ENCODE measurements at places on chromosomes 6 and 20.

DNA sequence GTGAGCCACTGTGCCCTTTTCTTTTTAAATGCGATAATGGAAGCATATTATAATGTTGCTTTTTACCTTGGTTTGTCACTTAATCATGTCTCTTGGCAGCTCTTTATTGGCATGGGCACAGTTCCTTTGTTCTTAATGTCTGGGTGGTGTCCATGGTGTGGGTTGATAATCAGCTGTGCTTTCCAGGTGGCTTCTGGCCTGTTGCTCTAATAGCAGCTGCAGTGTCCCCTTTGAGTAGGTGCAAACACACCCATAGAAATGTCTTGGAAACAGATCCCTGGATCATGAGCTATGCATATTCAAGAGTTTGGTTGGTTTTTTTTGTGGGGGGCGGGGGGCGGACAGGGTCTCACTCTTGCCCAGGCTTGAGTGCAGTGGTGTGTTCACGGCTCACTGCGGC lies 29.9 kb downstream of the EFCAB8 start:
- DNase-seq: no peak

- DNase-seq: no peak
These were observed 109.0 kb downstream of the DTNBP1 start for GRCh38 chr6:15553736-15554294.

- no peak for DNase-seq
These were observed 3.6 kb upstream of the SLC12A5 start for GRCh38 chr20:46025376-46025783.

DNA sequence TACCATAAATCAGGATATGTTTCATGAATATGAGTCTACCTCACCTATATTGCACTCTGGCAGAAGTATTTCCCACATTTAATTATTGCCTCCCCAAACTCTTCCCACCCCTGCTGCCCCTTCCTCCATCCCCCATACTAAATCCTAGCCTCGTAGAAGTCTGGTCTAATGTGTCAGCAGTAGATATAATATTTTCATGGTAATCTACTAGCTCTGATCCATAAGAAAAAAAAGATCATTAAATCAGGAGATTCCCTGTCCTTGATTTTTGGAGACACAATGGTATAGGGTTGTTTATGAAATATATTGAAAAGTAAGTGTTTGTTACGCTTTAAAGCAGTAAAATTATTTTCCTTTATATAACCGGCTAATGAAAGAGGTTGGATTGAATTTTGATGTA lies 6.4 kb downstream of the EDN1 start:
- DNase-seq: no peak

DNA sequence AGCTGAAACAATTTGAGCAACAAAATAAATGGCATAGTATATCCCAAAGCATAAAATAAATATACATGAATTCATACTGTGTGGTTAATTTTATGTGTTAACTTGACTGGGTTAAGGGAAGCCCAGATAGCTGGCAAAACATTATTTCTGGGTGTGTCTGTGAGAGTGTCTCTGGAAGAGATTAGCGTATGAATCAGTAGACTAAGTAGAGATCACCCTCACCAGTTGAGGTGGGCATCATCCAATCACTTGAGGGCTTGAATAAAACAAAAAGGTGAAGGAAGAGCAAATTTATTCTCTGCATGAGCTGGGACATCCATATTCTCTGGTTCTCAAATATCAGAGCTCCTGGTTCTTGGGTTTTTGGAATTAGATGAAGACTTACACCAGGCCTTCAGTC lies 17.9 kb downstream of the SLC22A16 start:
- DNase-seq: no peak

DNA sequence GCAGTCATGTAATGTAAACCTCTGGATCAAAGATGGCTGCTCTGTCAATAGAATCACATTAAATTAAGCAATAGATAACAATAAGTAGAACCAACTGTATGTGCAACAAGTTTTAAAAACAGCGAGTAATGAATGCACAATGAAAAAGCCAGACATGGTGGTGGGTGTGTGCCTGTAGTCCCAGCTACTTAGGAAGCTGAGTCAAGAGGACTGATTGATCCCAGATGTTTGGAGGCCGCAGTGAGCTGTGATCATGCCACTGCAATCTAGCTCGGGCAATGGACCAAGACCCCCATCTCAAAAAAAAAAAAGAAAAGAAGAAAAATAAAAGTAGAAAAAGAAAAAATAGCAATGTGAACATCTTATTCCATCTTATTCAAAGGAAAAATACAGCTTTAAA lies 558.7 kb upstream of the MMS22L start:
- DNase-seq: no peak

- no peak for DNase-seq
These were observed 47.6 kb downstream of the MDGA1 start for GRCh38 chr6:37650071-37650481.

DNA sequence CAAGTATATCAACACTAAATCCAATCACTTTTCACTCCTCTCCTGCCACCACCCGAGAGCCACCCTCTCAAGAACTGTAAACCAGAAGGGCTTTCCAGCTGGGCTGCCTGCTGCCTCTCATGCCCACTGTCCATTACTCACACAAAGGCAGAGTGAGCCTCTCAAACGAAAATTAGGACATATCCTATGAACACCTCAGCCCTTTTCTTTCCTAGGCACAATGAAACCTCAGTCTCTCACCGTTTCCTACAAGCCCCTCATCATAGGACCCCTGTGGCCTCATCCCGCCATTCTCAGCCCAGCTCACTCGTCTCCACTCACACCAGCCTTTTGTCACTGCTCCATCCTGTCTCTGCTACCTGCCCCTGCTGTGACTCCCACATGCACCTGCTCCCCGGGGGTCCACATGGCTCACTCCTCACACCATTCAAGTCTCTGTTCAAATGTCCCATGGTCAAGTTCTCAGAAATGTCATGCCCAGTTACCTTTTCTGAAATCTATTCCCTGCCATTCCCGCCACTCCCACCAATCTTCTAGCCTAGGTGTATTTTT lies 7.4 kb downstream of the HLA-F start:
- DNase-seq: no peak

DNA sequence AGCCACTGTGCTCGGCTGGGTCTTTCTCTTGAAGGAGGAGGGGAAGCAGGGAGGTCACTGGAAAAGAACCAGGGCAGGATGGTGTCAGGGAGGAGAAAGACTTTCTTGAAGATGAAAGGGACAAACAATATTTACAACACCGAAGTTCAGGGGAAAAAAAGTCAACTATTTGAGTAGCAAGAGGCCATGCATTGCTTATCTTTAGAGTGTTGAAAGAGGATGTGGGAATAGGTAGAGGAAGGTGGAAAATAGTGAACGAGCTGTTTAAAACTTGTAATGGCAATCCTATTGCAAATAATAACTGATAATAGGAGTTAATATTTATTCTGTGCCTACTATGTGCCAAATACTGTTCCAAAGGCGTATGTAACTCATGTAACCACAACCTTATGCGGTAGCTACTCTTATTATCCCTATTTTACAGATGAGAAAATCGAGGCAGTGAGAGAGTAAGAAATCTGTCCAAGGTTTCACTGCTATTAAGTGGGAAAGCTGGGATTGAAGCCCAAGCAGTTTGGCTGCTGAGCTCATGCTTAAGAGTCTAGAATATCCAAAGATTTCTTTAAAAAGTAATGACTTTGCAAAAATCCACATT lies 12.7 kb upstream of the MLIP start:
- no peak for DNase-seq

GRCh38 chr6:135073756-135074393 lies 19.3 kb upstream of the HBS1L start:
- DNase-seq: no peak

DNA sequence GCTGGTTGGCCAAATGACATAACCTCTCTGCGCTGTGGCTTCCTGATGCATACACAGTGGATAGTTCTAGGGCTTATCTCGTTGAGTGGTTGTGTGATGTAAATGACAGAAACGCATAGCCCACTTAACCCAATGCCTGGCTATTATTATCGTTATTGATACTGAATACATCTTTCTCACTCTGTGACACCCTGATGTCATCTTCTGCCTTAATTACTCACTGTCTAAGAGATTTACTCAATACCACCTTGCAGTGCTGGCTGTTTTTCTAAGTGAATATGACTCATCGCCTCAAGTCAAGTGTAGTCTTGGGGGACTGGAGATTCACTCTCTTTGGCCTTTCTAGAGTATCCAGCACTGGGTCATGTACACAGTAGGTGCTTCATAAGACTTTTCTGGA lies 73.6 kb downstream of the NDUFAF5 start:
- no peak for DNase-seq

- no peak for DNase-seq
These were observed 62.8 kb downstream of the PSMB1 start for GRCh38 chr6:170490259-170490658.

DNA sequence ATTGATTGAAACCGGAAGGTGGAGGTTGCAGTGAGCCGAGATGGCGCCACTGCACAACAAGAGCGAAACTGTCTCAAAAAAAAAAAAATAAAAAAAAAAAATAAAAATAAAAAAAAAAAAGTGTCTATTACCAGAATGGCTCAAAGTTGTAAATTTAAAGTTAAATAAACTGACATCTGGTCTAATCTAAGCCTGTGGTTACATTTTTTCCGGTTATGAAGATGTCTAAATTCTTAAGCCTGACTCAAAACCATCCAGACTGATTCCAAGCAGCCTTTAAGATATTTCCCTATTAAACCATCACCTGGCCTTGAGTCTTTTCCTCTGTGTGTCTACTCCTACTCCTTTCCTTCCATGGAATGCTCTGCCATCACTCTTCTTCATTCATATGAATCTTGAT lies 371.7 kb upstream of the RUNX2 start:
- no peak for DNase-seq

DNA sequence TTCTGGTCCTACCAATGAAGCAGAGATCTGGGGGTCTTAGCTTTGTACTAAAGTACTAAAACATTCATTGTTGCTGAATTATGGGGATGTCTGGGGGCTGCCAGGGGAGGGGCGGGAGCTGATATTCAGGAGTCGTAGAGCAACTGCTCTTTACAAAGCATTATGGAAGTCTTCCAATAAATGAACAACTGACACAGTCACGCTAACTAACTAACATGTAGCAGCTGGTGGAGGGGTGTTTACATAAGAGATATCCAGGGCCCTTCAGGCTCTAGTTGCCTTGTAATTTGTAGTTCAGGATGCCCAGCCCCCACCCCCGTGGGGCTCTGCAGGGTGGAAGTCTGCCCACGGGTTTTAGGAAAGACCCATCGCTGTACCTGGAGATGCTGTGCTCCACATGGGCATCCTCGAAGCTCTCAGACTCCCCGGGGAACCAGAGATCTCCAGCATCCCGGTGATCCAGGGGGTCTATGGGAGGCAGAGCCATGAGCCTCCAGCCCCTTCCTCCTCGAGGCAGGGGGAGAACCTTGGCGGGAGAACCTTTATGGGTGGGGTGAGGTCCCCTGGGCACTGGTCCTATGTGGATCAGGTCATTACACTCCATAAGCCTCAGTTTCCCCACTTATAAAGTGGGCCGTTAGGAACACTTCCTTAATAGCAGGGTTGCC lies 3.4 kb downstream of the TREM2 start:
- no peak for DNase-seq

DNA sequence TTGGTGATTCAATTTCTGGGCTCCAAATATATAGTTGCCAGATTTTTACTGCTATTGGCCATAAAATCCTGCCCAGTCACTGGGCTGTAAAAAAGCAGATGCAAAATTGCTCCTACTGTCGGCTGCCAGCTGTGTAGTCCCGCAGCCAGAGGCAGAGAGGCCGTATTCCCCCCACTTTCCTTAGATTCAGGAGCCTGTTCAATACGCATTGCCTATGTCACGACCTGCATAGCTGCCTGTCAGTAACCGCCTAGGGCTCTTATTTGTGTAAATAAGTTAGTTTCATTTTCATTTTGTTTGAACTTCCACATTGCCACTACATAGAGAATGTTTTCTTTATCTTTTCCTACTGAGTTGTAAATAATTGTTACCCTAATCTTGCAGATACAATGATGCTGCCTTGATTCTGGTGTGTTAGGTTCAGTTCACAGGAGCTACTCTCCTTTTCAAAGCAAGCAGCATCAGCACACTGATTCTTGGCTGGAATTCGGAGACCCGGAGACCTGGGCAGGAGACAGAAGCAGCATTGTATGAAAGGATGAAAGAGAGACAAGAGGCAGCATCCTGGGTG lies 46.0 kb upstream of the UST start:
- DNase-seq: no peak

GRCh38 chr6:158073776-158074175 lies 92.1 kb downstream of the SYNJ2 start:
- no peak for DNase-seq
